ENCODE measurements at places on chromosomes 6 and 20.

- no peak for DNase-seq
Observed at GRCh38 chr6:158767709-158768108, 51.5 kb downstream of the EZR start.

GRCh38 chr6:5215159-5215558 lies 45.6 kb downstream of the LYRM4 start:
- no peak for DNase-seq

- no peak for DNase-seq
Observed at GRCh38 chr6:127058936-127059335, 59.5 kb upstream of the RSPO3 start.

DNA sequence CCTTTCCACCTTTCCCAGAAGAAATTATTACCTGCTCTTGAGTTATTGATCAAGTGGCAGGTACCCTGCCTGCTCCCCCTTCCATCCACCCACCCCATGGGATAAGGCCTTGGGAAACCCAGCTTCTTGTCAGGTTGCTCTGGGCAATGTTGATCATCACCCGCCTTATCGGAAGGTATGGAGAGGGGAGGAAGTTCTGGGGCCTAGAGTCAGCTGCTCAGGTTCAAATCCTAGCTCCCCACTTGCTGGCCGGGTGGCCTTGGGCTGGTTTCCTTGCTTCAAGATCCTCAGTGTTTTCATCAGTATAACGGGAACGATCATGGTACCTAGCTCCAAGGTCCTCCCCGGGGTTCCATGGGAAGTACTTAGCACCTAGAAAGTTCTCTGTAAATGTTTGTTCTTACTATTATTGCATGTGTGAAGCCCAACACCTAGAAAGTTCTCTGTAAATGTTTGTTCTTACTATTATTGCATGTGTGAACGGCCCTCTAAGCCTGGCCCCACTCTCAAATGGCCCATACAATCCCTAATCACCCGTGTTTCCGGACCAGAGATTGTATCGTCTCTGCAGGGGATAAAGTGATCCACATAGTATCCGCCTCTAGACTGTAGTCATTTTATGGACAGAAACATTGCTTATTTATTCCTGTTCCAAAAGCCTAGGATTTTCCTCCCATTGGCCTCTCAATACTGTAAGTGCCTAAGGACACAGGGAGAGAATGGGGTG lies 1.1 kb upstream of the PREX1 start:
- DNase-seq: no peak

GRCh38 chr6:141541581-141542324 lies 591.0 kb upstream of the GJE1 start:
- no peak for DNase-seq

GRCh38 chr6:75952128-75952527 lies 120.3 kb downstream of the IMPG1 start:
- no peak for DNase-seq

DNA sequence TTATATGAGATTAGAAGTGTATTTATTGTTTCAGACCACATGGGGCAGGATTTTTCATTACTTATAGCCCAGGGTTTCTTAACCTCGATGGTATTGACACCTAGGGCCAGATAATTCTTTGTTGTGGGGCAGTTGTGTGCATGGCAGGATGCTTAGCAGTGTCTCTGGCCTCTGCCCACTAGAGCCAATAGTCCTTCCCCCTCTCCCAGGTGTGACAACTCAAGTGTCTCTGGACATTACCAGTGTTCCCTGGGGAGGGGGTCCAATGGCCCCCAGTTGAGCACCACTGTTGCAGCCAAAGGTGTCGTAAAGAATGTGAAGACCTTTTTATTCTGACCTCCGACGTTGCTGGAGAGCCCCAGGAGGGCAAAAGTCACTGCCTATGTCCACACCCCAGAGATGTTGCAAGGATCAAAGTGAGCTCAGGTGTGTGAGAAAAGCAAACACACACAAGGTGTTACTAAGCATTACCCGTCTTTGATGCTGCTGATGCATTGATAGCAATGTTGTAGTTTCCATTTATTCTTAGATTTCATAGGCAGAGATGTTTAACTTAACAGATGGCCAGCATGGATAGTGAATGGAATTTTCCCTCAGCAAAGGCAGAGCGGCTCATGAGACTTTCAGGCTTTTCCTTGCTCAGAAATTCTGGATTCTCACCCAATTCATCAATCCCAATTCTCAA lies 22.2 kb downstream of the BANF2 start:
- DNase-seq: no peak

DNA sequence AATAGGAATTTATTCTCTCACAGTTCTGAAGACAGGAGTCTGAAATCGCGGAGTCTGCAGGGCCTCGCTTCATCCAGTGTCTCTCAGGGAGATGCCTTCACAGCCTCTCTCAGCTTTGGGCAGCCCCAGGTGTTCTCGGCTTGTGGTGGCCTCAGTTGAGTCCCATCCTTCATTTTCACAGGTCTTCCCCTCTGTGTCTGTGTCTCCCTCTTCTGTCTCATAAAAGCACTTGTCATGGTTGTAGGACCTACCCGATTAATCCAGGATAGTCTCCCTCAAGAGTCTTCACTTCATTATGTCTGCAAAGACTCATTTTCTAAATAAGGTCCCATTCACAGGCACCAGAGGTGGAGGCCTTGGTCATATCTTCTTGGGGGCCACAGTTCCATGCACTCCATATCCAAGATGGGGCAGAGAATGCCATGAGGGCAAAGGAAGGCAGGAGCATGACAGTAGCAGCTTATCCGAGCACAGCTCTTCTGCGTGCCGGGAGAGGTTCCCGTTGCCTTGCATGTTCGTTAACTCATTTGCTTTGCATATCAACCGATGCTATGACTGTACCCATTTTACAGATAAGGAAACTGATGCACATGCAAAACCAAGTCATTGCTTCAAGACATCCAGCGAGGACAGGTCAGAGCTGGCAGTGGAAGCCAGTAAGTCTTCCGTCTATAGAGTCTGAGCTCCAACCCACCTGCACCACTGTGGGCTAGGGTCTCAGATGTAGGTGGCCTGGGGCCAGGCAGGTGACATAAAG lies 363.8 kb upstream of the SULF2 start:
- no peak for DNase-seq

DNA sequence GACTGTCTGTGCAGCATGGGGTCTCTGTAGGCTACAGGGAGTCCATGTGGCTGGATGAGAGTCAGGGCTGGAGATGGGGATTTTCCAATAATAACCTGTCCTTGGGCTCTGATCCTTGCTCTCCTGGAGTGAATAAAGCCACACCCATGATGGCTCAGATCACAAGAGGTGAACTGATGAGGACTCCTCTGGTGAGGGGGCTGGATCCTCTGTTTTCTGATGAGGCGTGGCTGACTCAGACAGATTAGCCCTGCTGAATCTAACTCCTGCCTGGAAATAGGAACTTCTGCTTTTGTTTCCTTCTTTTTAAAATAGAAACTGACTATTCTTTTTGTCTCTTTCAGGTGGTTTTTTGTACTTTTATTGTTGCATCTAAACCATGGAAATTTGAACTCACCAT lies 27.0 kb downstream of the CST9L start:
- peak; percentile 83 for DNase-seq
